ENCODE measurements at places on chromosomes 12 and 14. TPM values are rescaled to one million over a fixed set of nuclear protein-coding genes. Genes with fewer than 3 reads are reported as not detected.

- DNase-seq: no peak
- H3K27ac ChIP-seq: no peak overlapping the region
- H3K27me3 ChIP-seq: no peaks in the 10 kb centered on the region
- H3K4me3 ChIP-seq: no peak overlapping the region
- H3K4me1 ChIP-seq: peaks cover 9% of the 10 kb centered on the region
Measured at GRCh38 chr14:105275267-105275946, 25.4 kb downstream of the BRF1 start.

DNA sequence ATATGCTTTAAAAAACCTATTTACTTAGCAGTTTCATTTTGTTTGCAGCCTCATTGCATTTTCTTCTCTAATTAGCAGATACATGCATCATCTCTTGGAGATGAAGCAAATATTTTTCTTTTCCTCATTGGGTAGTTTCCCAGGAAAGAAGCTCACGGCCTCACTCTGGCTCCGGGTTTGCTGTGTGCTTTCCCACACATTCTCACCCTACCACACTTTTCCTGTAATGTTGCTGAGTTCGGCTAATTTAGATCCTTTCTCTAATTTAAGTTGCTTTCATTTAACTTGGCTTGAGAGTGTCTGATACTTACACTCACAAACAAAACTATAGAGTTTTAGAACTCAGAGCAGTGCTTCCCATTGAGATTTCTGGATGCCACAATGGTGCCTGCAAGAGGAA lies 928.2 kb downstream of the NRXN3 start:
- no peaks in the 10 kb centered on the region for H3K4me1 ChIP-seq
- H3K27me3 ChIP-seq: no peaks in the 10 kb centered on the region
- H3K4me3 ChIP-seq: no peak overlapping the region
- H3K36me3 ChIP-seq: no peaks in the 10 kb centered on the region
- no peak for DNase-seq

GRCh38 chr12:107607464-107608392 lies 77.9 kb upstream of the PWP1 start:
- H3K27ac ChIP-seq: no peak overlapping the region
- H3K27me3 ChIP-seq: no peaks in the 10 kb centered on the region
- H3K4me3 ChIP-seq: no peak overlapping the region
- DNase-seq: peak; percentile 69
- H3K36me3 ChIP-seq: no peaks in the 10 kb centered on the region
- H3K4me1 ChIP-seq: no peaks in the 10 kb centered on the region

- no peaks in the 10 kb centered on the region for H3K36me3 ChIP-seq
- peaks cover 29% of the 10 kb centered on the region for H3K27me3 ChIP-seq
- H3K4me1 ChIP-seq: no peaks in the 10 kb centered on the region
- no peak overlapping the region for H3K27ac ChIP-seq
- no peak for DNase-seq
Measured at GRCh38 chr12:67086116-67086515, 183.0 kb upstream of the CAND1 start.

GRCh38 chr14:84288781-84289180 lies 1241.2 kb upstream of the FLRT2 start:
- no peak for DNase-seq
- H3K36me3 ChIP-seq: no peaks in the 10 kb centered on the region
- no peaks in the 10 kb centered on the region for H3K27me3 ChIP-seq
- H3K4me3 ChIP-seq: no peak overlapping the region

GRCh38 chr14:103393676-103394626 lies 8.7 kb downstream of the MARK3 start:
- H3K36me3 ChIP-seq: no peaks in the 10 kb centered on the region
- H3K4me3 ChIP-seq: no peak overlapping the region
- H3K27me3 ChIP-seq: no peaks in the 10 kb centered on the region
- peak; percentile 14 for DNase-seq

GRCh38 chr12:117090816-117091711 lies 8.2 kb downstream of the TESC start:
- H3K4me1 ChIP-seq: no peaks in the 10 kb centered on the region
- peaks cover 14% of the 10 kb centered on the region for H3K36me3 ChIP-seq
- no peak for DNase-seq
- H3K27me3 ChIP-seq: peaks cover under 1% of the 10 kb centered on the region
- no peak overlapping the region for H3K4me3 ChIP-seq
- H3K27ac ChIP-seq: no peak overlapping the region

GRCh38 chr12:106288101-106288493 lies 14.4 kb upstream of the TCP11L2 start:
- peaks cover 40% of the 10 kb centered on the region for H3K27me3 ChIP-seq
- no peak overlapping the region for H3K27ac ChIP-seq
- peaks cover 7% of the 10 kb centered on the region for H3K4me1 ChIP-seq
- H3K4me3 ChIP-seq: no peak overlapping the region
- no peak for DNase-seq
- H3K36me3 ChIP-seq: no peaks in the 10 kb centered on the region

GRCh38 chr12:50112456-50113218 lies 601 bp downstream of the COX14 start:
- H3K27me3 ChIP-seq: no peaks in the 10 kb centered on the region
- peak overlapping the region; percentile 99 for H3K27ac ChIP-seq
- no peaks in the 10 kb centered on the region for H3K36me3 ChIP-seq
- peak overlapping the region; percentile 97 for H3K4me3 ChIP-seq
- peaks cover 75% of the 10 kb centered on the region for H3K4me1 ChIP-seq
- DNase-seq: no peak

TAS2R43 gene
- polyA plus RNA-seq: not detected

TAS2R46 gene
- not detected for polyA plus RNA-seq

TAS2R42 gene
- not detected for polyA plus RNA-seq

TMEM253 gene
- not detected for polyA plus RNA-seq

C12orf56 gene
- polyA plus RNA-seq: not detected
